ENCODE measurements at places on chromosomes 6 and 20. TPM values are rescaled to one million over a fixed set of nuclear protein-coding genes. Genes with fewer than 3 reads are reported as not detected.

Gene SLA2
- total RNA-seq: 1.1 TPM

Gene ISM1
- total RNA-seq: 4.2 TPM

Gene RBM24
- total RNA-seq: 0.93 TPM

Gene GNRH2
- total RNA-seq: not detected

Gene PHACTR1
- total RNA-seq: 16.7 TPM

Gene COX4I2
- total RNA-seq: 17.0 TPM

Gene SNAP25
- 0.56 TPM for total RNA-seq

Gene TCP11
- total RNA-seq: not detected

Gene TNFRSF6B
- 10.5 TPM for total RNA-seq

Gene LST1
- total RNA-seq: 34.2 TPM

Gene RNF217
- 42.3 TPM for total RNA-seq

Gene PRDM13
- not detected for total RNA-seq

Gene RAD21L1
- total RNA-seq: not detected

Gene ZNF391
- total RNA-seq: 0.60 TPM

Gene WFDC12
- not detected for total RNA-seq

Gene RBM12
- total RNA-seq: 34.2 TPM

Gene PREP
- total RNA-seq: 23.5 TPM

Gene OR2B6
- not detected for total RNA-seq

Gene PROKR2
- not detected for total RNA-seq

Gene OPRM1
- not detected for total RNA-seq

Gene PPP1R3G
- 1.8 TPM for total RNA-seq

Gene TPMT
- 7.1 TPM for total RNA-seq

Gene CPXM1
- 22.1 TPM for total RNA-seq

Gene POU3F2
- total RNA-seq: not detected

Gene PAK5
- not detected for total RNA-seq

Gene LCA5
- total RNA-seq: 9.0 TPM

Gene IPCEF1
- total RNA-seq: 3.6 TPM

Gene KHDRBS2
- 0.56 TPM for total RNA-seq

Gene ZSCAN31
- 1.7 TPM for total RNA-seq

Gene OR2H1
- total RNA-seq: not detected

Gene PDE7B
- 7.3 TPM for total RNA-seq

Gene GOPC
- 17.1 TPM for total RNA-seq

Gene CDSN
- not detected for total RNA-seq

Gene BPIFB2
- not detected for total RNA-seq

Gene LGSN
- total RNA-seq: not detected

Gene PROCR
- total RNA-seq: 266 TPM

Gene GNL1
- 40.1 TPM for total RNA-seq

Gene CAPN11
- total RNA-seq: 0.09 TPM

Gene DLL1
- total RNA-seq: 10.4 TPM

Gene RALGAPB
- total RNA-seq: 33.3 TPM

Gene PPP1R3D
- total RNA-seq: 8.2 TPM

Gene FOXC1
- 4.1 TPM for total RNA-seq

Gene NRSN1
- total RNA-seq: not detected

Gene LRRN4
- total RNA-seq: 154 TPM

Gene PMEPA1
- total RNA-seq: 10.4 TPM

Gene SASH1
- 142 TPM for total RNA-seq

Gene TCEA2
- 34.8 TPM for total RNA-seq

Gene OR12D3
- not detected for total RNA-seq

Gene BTN1A1
- total RNA-seq: not detected

Gene C6orf118
- not detected for total RNA-seq

Gene CDKAL1
- total RNA-seq: 21.4 TPM

Measured in omental fat pad (tissue), 4 donors.